ENCODE measurements at places on chromosomes 1 and 21.

GRCh38 chr1:101509370-101509769 is 272.6 kb downstream of the S1PR1 start:
- DNase-seq, result no peak

- peak; percentile 65 for DNase-seq
Observed at GRCh38 chr1:173420330-173420806, 56.8 kb upstream of the PRDX6 start.

DNA sequence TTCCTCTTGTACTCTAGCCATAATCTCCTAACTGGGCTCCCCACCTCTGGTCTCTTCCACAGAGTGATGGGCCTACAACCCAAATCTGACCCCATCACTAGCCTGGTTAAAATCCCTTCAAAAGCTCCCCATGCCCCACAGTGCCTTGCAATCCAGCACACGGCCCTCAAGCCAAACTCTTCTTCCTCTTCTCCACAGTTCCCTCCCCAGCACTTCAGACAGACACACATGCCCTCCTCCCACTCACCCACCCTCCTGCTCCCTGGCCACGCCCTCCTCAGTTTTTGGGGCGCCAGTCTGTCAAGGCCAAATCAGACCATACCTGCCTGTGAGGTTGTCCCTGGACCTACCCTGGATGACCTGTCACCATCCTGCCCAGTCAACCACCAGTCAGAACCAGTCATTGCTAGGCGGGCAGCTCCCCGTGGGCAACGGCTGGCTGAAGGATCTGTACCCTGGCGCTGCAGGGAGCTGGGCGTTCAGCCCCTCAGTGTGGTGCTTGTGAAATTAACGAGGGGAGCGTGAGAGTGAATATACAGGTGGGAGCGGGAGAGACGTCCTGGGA is 753 bp downstream of the C1orf210 start:
- DNase-seq, result no peak

- DNase-seq, result no peak
Observed at GRCh38 chr21:15797577-15798363, 68.0 kb downstream of the USP25 start.

DNA sequence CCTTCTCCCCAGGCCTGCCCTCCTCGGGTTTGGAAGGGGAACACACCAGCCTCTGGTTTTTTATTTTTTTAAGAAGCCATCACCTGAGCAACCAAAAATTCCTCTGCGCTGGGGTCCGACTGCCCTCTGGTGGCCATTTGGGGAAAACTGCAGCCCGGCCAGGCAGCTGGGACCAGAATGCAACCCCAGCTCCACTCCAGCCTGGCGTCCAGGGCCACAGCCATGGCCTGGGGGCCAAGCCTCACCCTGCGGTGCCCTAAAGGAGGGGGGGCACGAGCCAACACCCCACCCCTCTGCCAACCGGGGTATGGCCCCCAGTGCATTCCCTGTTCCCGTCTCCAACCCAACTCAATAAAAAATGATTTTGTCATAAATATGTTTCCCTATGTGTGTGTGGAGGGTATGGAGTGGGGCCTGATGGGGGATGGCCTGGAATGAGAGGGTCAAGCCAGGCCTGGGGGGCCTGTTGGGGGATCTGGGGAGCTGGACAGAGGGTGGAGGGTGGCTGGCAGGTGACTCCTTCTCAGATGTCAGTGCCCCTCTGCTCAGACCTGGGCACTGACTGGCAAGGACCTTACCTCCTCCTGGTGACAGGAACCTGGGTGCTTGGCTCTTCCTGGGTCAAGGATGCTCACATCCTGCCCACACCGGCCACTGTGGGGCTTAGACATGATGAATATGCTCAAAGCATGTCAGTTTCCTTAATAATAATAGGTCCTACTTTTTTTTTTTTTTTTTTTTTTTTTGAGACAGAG is 3.2 kb downstream of the GPR3 start:
- peak; percentile 87 for DNase-seq

DNA sequence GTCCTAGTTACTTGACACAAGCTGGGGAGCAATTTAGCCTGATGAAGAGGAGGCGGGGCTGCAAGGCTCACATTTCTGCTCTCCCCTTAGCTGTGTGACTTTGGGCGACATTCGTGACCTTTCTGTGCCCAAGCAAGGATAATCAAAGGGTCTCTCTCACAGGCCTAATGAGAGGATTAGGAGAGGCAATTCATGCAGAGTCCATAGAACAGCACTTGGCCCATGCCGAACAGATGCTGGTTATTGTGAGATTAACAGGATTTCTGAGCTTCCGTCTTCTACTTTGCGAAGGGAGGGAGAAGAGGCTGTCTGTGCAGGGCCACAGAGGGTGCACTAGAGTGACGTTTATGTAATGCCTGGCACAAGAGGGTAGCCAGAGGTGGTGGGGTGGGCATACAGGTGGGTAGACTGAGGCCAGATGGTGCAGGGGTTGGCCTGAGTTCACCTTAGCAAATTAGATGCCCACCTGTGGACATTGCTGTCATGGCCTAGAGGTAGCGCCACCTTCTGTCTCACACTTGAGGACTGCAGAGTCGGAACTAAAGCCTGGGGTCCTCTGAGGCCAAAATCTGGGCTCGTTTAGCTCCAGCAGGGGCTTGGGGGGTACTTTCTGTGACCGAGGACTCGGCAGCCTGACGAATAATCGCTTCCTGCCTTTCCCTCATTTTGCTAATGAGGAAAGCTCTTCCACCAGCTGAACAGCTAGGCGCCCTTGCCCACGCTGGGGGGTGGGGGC is 18.6 kb downstream of the ACTL8 start:
- no peak for DNase-seq

DNA sequence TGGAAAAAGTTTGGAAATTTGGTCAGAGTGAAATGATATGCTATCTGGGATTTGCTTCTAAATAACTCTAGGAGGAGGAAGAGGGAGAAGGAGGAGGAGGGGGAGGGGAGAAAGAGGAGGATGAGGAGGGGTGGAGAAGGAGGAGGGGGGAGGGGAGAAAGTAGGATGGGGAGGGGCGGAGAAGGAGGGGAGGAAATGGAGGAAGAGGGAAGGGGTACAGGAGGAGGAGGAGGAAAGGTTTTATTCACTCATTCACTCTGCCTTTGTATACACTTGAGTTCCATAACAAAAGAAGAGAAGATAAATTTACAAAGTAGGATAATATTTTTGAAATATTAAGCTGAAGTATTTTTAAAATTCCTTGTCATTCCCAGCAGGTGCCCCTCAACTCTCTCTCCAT is 6.3 kb upstream of the VPS26C start:
- DNase-seq, result no peak

- DNase-seq, result no peak
Observed at GRCh38 chr1:225766967-225767633, 10.5 kb upstream of the SRP9 start.

DNA sequence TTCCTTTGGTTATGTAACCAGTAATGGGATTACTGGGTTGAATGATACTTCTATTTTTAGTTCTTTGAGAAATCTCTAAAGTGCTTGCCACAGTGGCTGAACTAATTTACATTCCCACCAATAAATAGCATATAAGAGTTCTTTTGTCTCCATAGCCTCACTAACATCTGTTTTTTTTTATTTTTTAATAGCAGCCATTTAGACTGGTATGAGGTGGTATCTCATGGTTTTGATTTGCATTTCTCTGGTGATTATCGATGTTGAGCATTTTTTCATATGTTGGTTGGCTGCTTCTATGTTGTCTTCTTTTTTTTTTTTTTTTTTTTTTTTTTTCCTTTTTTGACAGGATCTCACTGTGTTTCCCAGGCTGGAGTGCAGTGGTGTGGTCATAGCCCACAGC is 132.6 kb upstream of the L1TD1 start:
- no peak for DNase-seq

GRCh38 chr1:200095057-200095577 is 67.6 kb downstream of the NR5A2 start:
- DNase-seq, result no peak

DNA sequence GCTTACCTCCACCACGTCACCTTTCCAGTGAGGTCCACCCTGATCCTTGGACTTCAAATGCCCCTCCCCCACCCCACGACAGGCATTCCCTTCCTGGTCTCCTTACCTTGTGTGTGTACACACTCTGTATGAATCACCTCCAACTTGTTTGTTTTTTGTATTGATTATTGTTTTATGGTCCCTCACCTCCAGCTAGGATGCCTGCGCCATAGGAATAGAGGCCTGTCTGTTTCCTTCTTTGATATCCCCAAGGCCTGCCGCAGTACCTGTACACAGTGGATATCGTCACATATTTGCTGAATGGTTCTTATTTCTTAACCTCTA is 219.6 kb upstream of the POU3F1 start:
- DNase-seq, result no peak

GRCh38 chr1:10918531-10918930 is 93.9 kb upstream of the TARDBP start:
- no peak for DNase-seq

GRCh38 chr1:19802269-19802668 is 2.6 kb upstream of the TMCO4 start:
- DNase-seq, result no peak

- no peak for DNase-seq
Observed at GRCh38 chr21:26800001-26800400, 45.2 kb downstream of the ADAMTS1 start.

- DNase-seq, result no peak
Observed at GRCh38 chr1:215043401-215043800, 39.1 kb upstream of the KCNK2 start.

DNA sequence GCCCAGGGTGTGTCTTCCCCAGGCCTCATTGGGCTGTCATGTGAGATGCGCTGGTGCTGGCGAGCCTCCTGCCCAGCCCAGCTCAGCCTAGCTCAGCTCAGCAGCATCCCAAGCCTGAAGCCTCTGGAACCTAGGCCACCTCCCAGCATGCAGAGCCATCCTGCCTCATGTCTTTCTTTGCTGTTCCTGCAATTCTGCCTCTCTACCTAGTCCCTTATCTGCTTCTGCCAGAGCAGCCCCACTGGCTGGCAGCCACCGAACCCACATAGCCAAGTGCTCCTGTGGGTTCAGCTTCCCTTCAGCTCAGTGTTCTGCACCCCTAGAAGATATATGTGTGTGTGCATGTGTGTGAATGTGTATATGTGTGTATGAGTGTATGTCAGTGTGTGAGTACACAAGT is 291.5 kb upstream of the VAMP3 start:
- DNase-seq, result no peak

DNA sequence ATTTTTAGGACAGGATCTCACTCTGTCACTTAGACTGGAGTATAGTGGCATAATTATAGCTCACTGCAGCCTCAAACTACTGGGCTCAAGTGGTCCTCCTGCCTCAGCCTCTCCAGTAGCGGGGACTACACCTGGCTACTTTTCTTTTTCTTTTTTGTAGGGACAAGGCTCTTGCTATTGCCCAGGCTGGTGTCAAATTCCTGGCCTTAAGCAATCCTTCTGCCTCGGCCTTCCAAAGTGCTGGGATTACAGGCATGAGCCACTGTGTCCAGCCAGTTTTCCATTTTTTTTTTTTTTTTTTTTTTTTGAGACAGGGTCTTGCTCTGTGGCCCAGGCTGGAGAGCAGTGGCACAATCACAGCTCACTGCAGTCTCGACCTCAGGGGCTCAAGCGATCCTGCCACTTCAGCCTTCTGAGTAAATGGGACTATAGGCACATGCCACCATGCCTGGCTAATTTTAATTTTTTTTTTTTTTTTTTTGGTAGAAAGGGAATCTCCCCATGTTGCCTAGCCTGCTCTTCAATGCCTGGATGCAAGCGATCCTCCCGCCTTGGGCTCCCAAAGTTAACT is 20.6 kb upstream of the CEP85 start:
- no peak for DNase-seq

GRCh38 chr1:94532077-94532476 is 9.5 kb downstream of the F3 start:
- no peak for DNase-seq

- no peak for DNase-seq
Observed at GRCh38 chr1:227883641-227884301, 64.0 kb downstream of the WNT9A start.

DNA sequence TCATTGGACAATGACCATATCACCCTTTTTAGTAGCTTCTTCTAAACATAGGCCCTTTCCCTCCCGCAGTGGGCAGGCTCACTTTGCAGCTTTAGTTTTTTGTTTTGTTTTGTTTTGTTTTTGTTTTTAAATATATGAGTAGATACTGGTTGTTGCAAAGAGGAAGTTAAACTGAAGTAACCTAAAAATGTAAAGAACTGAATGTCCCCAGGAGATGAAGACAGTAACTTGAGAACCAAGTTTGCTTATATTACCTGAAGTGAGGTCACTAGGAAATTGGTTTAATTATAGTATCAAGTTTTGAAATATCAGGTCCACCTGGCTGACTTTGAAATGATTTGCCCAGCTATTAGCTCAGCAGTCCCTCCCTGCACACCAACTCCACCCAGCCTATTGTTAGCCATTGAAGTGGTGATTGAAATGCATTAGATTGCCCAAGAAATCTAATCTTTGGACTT is 18.2 kb downstream of the SMAP2 start:
- no peak for DNase-seq
